Spinal cord (tissue), 10 donors: ENCODE measurements at places on chromosomes 5 and 9.

DNA sequence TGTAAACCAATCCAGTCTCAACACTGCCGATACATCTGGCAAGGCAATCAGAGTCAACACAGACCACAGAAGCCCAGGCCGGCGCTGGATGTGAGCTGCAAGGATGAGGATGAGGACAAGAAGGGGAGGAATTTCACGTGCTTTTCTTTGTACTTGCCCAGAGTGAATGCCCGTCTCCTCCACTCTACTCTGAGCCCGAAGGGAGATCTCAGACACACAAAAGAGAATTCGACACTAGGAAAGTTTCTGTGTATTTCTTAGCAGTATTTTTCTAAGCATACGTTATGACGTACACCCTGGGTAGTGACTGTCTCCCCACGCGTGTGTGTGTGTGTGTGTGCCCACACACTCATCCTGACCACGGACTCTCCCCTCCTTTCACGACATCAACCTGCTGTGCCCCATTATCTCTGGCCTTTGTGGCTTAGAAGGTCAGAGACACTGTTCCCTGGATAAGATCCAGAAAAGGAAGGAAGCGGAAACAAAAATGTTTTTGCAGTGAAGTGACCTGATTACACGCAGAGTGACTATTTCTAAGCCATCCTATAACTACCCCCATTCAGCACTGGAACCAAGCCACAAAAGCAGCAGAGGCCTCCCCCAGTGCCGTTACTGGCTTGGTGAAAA, 227.3 kb upstream of the DAPK1 start:
- peak; percentile 64 for DNase-seq

DNA sequence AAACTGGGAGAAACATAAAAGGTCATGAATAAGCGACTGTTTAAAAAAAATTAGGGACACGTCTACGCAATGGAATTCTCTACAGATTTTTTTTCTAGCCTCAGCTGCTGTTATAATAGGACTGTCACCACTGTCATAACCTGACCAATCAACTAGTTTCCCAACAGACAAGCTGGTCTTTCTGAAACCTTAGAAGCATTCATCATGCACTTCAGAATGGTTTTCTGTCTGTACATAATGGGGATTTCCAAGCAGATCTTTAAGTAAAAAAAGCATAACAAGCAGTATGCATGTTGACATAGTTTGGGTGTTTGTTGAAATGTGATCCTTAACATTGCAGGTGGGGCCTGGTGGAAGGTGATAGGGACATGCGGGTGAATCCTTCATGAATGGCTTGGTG, 58.3 kb upstream of the SEMA6A start:
- DNase-seq, result no peak

DNA sequence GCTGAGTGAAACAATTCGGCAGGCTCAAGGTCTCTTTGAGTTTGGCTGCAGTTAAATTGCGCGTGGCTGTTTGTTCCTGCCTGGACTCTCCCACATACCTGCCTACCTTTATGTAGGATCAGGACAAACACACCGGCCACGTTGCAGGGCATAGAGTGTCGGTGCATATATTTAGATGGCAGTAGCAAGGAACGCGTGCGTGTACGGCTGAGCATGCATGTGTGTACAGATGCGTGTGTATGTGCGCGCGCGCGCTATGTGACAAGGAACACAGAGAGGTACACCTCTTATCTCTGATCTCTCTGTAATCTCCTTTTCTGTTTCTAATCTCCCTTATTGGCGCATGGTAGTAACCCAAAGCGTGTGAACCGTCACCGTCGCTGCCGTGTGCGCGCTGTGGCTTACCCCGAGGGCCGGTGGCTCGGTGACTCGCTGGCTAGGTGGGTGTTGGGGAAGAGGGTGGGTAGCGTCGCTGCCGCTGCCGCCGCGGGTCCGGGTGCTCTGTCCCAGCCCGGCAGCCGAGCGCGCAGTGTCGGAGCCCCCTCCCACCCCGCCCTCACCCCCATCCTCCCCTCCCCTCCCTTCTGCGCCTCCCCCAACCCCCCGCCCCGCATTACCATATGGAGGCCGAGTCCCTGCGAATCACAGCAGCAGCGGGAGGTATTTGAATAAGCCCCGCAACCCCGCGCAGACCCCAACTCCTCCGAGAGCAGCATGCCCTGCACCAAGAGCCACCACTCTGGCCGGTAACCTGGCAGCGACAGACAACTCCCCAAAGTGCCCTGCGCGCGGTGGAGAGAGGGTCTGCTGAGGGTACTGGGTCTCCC, 204.8 kb downstream of the MEF2C start:
- peak; percentile 93 for DNase-seq

DNA sequence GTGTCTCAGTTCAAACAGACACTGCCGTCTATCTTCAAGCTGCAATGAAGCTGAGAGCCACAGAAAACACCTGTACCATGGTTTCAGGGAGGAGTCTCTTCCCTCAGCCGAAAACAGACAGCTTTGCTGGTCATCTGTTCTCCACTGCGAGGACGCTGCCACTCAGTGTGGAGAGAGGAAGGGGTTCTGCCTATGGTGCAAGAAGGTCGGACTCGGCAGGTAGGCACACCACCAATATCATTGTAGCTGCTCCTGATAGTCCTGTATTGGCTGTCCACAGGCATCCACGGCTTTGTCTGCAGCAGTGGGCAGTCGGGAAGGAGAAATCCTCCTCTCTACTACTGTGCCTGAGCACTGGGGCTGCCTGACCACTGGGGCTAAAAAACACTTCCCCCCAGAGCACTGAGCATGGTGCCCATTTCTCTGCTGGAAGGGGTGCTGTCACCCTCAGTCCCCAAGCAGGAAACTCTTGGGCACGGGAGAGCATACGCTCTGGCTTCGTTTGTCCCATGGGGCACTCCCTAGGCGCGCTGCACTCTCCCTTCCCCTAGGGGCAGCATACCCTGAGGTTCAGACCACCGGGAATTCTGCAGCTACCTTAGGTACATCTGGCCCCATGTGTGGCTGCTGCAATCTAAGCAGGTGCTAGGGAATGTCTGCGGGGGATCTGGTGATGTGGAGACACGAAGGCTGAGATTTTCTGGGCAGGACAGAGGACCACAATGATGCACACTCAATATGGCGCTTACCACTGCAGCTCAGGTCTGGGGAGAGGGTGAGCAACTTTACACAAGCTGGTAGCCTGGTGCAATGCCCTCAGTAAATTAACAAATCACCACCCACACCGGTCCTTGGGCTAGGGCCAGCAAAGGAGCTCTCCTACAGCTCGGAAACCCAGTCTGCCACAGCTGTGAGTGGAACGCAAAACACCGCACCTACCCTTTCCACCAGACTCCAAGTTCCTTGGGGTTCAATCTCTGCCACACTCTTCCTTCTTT, 880.9 kb upstream of the SEMA6A start:
- DNase-seq, result no peak

- DNase-seq, result no peak
These were observed 220.9 kb upstream of the TUT7 start for GRCh38 chr9:86575137-86575536.

GRCh38 chr9:437066-437465, 222.4 kb downstream of the DOCK8 start:
- DNase-seq, result no peak
